ENCODE measurements at places on chromosomes 6 and 20.

DNA sequence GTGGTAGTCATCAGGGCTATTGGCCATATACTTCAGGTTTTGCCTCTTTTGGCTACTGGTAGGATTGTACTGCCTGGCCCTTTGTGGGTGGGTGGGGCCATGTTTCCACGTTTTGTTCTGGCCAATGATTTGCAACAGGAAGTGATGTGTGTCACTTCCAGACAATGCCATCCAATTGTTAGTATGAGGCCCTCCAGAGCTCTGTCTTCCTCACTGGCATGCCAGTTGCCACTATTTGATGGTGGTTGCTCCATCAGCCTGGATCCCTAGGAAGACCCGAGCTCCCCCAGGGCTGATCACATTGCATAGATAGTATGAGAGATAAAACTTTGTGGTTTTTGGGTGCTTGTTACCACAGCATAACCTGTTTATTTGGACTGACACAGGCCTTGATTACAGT is 7.7 kb upstream of the LRRN4 start:
- DNase-seq: no peak

- no peak for DNase-seq
Measured at GRCh38 chr6:148217921-148218320, 124.7 kb upstream of the SASH1 start.

- DNase-seq: no peak
Measured at GRCh38 chr20:22232473-22232872, 351.9 kb downstream of the FOXA2 start.

- DNase-seq: no peak
Measured at GRCh38 chr20:62473717-62474603, 1.8 kb downstream of the GATA5 start.

GRCh38 chr6:157647261-157647915 is 175.7 kb upstream of the SNX9 start:
- peak; percentile 42 for DNase-seq

DNA sequence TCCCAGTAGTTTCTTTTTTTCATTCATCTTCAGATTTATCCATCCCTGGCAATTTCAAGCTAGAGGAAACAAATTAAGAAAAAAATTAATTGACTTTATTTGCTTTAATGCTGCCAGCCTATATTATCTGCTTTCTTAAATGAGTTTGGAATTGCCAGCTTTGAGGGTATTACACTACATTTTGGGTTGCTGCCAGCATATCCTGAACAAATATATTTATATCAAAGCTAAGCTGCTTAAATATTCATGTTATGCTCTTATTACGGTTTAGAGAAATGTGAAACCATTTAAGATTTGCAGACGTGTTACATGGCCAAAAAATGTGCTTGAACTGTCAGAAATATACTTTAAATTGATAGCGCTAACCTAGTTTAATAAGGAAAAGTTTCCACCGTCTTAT is 59.7 kb downstream of the GRIK2 start:
- no peak for DNase-seq

GRCh38 chr20:21514553-21515251 is 838 bp upstream of the NKX2-2 start:
- no peak for DNase-seq

DNA sequence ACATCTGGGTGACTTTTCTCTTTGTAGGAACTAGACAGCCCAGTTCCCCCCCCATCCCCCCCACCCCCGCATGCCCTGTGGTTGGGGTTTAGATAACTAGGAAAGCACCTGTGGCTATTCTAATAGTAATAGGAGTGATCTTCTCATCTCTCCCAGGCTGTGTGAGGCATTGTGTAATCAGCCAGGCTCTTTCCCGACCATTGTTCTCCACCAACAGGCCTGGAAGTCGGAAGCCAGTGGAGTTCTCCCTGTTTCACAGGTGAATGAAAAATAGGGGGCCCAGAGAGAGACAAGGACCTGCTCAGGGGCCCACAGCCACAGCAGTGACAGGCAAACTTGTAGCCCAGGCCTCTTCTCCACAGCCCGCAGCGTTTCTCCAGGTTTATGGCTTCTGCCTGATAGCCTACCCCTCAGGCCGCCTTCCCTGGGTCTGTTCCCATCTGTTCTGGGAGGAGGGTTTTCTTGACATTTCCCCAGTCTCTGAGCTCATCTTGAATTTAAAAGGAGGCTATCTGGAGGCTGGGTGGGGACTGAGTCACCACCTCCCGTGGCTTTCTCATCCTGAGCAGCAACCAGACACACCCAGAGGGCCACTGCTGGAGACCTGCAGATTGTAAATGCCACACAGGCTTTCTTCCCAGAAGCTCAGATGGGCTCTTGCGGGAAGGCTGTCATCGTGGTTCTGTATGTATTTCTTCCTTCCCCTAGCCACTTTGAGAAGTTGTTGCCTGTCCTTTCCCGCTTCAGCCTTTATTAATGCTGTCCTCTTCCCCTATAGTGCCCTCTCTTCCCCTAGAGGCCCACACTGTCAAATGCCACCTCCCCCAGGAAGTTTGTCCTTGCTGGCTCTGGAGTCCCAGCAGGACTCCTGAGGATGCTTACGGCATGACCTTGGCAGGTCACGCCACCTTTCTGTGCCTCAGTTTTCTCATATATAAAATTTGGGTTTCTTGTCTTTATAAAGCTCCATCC is 75.9 kb upstream of the MYL9 start:
- DNase-seq: peak; percentile 55
